ENCODE measurements at places on chromosomes 3 and 15.

- no peak overlapping the region for H3K27ac ChIP-seq
- DNase-seq, result peak; percentile 31
- no peak overlapping the region for H3K4me3 ChIP-seq
- H3K4me1 ChIP-seq, result no peaks in the 10 kb centered on the region
- peaks cover 7% of the 10 kb centered on the region for H3K27me3 ChIP-seq
Observed at GRCh38 chr15:45795440-45796069, 160.7 kb downstream of the SQOR start.

- peaks cover 32% of the 10 kb centered on the region for H3K4me1 ChIP-seq
- DNase-seq, result peak; percentile 47
- no peak overlapping the region for H3K27ac ChIP-seq
- H3K4me3 ChIP-seq, result no peak overlapping the region
- peaks cover 16% of the 10 kb centered on the region for H3K27me3 ChIP-seq
Observed at GRCh38 chr3:42683875-42684598, 1.3 kb upstream of the KLHL40 start.

- H3K27me3 ChIP-seq, result no peaks in the 10 kb centered on the region
- H3K36me3 ChIP-seq, result no peaks in the 10 kb centered on the region
- H3K27ac ChIP-seq, result no peak overlapping the region
- H3K4me3 ChIP-seq, result no peak overlapping the region
- no peak for DNase-seq
- H3K4me1 ChIP-seq, result no peaks in the 10 kb centered on the region
Observed at GRCh38 chr3:73121669-73122331, 60.3 kb downstream of the EBLN2 start.

GRCh38 chr3:126621627-126622345 lies 33.1 kb downstream of the TXNRD3 start:
- no peaks in the 10 kb centered on the region for H3K27me3 ChIP-seq
- no peaks in the 10 kb centered on the region for H3K4me1 ChIP-seq
- no peak for DNase-seq
- H3K36me3 ChIP-seq, result peaks cover 16% of the 10 kb centered on the region
- H3K4me3 ChIP-seq, result no peak overlapping the region

DNA sequence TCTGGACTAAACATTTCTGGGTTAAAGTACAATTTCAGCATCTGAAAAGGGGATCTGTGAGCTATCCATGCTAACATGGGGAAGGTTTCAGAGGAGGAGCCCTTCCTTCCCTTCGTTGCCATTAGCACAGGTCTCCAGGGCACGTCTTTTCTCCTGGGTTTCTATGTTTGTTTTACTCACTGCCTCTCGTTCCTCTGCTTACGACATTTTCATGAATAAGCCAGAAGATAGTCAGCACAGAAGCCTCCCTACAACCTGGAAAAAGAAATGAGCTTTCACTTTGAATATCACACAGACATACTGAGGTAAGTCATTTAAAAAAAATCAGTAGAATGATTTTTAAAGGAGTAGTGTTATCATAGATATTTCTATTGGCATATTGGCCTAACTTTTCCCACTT lies 117.2 kb upstream of the KCNMB2 start:
- DNase-seq, result peak; percentile 37
- H3K4me3 ChIP-seq, result no peak overlapping the region
- H3K27ac ChIP-seq, result no peak overlapping the region
- no peaks in the 10 kb centered on the region for H3K4me1 ChIP-seq

DNA sequence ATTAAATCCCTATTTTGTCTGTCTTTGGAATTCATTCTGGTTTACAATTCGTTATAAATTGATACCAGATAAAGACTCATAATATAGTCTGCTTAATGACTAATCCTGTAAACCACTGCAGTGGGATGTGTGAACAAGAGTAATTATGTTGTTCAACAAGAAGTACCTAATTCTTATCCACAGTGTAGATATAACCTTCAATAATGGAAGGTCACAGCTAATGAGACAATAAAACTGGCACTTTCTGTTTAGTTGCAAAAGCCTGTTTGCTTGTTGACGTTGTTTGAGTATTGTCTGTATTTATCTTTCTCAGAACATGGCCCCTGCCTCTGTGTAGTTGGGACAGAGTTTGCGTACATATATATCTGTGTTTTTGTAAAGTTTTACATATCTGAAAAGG lies 26.7 kb downstream of the PIAS1 start:
- no peak overlapping the region for H3K27ac ChIP-seq
- no peak overlapping the region for H3K4me3 ChIP-seq
- peaks cover 45% of the 10 kb centered on the region for H3K4me1 ChIP-seq
- H3K36me3 ChIP-seq, result no peaks in the 10 kb centered on the region

- no peak overlapping the region for H3K27ac ChIP-seq
- DNase-seq, result no peak
- H3K4me3 ChIP-seq, result no peak overlapping the region
- no peaks in the 10 kb centered on the region for H3K4me1 ChIP-seq
- H3K36me3 ChIP-seq, result peaks cover 48% of the 10 kb centered on the region
Observed at GRCh38 chr3:15262021-15262420, 56.0 kb downstream of the CAPN7 start.

DNA sequence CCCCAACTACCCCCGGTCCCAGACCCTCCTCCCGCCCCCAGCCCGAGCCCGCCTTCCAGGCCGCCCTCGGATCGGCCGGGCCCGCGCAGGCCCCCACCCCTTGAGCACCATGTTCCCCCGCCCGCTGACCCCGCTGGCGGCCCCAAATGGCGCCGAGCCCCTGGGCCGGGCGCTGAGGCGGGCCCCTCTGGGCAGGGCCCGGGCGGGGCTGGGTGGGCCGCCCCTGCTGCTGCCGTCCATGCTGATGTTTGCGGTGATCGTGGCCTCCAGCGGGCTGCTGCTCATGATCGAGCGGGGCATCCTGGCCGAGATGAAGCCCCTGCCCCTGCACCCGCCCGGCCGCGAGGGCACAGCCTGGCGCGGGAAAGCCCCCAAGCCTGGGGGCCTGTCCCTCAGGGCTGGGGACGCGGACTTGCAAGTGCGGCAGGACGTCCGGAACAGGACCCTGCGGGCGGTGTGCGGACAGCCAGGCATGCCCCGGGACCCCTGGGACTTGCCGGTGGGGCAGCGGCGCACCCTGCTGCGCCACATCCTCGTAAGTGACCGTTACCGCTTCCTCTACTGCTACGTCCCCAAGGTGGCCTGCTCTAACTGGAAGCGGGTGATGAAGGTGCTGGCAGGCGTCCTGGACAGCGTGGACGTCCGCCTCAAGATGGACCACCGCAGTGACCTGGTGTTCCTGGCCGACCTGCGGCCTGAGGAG lies 472 bp downstream of the CHST14 start:
- peak overlapping the region; percentile 82 for H3K27ac ChIP-seq
- peaks cover 30% of the 10 kb centered on the region for H3K4me1 ChIP-seq
- peak overlapping the region; percentile 94 for H3K4me3 ChIP-seq
- peaks cover 11% of the 10 kb centered on the region for H3K36me3 ChIP-seq
- peak; percentile 37 for DNase-seq
- no peaks in the 10 kb centered on the region for H3K27me3 ChIP-seq

DNA sequence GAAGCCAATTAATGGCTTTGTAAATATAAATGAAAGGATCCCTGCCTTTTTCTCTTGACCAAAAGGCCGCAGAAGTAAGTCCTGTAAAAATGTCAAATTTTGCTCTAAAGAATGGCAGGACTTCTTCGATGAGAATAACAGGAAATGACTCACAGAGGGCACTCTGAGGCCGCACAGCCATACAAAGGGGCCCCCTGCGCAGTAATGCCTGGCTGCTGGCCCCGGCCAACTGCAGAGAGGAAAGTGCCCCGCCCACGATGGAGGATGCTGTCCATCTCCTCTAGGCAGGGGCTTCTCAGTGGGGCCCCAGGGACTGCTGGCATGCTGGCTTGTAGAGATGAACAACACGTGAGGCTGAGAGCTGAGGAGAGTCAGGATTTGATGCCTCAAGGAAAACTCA lies 18.1 kb upstream of the SCN10A start:
- DNase-seq, result no peak
- H3K27ac ChIP-seq, result no peak overlapping the region
- no peaks in the 10 kb centered on the region for H3K27me3 ChIP-seq
- no peak overlapping the region for H3K4me3 ChIP-seq

DNA sequence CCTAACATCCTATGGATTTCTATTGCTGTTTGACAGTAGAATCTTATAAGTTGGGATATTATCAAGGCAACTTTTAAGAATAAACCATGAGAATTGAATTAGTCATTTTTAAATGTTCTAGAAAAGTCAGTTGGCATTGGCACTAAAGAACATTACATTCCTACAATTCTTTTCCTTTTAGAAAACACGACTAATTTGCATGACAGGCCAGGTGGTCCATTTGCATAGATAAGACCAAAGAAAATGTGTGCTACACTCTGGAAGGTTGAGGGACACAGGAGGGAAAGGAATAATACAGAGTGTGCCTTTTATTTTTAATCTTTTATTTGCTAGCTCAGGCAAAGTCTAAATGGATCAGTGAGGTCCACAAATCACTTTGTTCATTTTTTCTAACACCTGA lies 962.3 kb downstream of the EPHA3 start:
- H3K27me3 ChIP-seq, result no peaks in the 10 kb centered on the region
- H3K27ac ChIP-seq, result no peak overlapping the region
- no peak for DNase-seq
- no peak overlapping the region for H3K4me3 ChIP-seq
- no peaks in the 10 kb centered on the region for H3K4me1 ChIP-seq

- no peak overlapping the region for H3K4me3 ChIP-seq
- no peak overlapping the region for H3K27ac ChIP-seq
- H3K27me3 ChIP-seq, result no peaks in the 10 kb centered on the region
- no peak for DNase-seq
Observed at GRCh38 chr3:150771600-150771999, 8.6 kb upstream of the SIAH2 start.

GRCh38 chr15:61025308-61025707 lies 203.8 kb downstream of the RORA start:
- H3K36me3 ChIP-seq, result no peaks in the 10 kb centered on the region
- no peaks in the 10 kb centered on the region for H3K27me3 ChIP-seq
- no peak overlapping the region for H3K27ac ChIP-seq
- no peaks in the 10 kb centered on the region for H3K4me1 ChIP-seq
- no peak for DNase-seq
- H3K4me3 ChIP-seq, result no peak overlapping the region
